ENCODE measurements at places on chromosomes 12 and 14.

GRCh38 chr14:63960926-63961567 is 108.2 kb downstream of the SYNE2 start:
- DNase-seq = no peak

DNA sequence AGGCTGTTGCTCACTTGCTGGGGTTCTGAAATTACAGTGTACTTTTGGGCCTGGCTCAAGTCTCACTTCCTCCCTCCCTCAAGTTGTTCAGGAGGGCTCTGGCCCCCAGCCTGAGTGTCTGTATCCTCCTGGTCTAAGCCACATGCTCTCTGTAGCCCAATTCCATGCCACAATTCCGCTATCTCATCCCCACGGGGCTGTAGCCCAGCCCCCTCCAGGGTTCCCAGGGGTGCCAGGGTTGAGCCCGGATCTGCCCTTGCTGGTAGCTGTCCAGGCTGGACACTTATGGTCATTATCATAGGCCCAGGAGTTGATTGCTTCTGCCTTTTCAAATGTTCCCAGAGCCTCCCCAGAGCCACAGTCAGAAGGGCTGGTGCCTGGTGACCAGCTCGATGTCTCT is 65.3 kb downstream of the PRIMA1 start:
- DNase-seq = no peak

DNA sequence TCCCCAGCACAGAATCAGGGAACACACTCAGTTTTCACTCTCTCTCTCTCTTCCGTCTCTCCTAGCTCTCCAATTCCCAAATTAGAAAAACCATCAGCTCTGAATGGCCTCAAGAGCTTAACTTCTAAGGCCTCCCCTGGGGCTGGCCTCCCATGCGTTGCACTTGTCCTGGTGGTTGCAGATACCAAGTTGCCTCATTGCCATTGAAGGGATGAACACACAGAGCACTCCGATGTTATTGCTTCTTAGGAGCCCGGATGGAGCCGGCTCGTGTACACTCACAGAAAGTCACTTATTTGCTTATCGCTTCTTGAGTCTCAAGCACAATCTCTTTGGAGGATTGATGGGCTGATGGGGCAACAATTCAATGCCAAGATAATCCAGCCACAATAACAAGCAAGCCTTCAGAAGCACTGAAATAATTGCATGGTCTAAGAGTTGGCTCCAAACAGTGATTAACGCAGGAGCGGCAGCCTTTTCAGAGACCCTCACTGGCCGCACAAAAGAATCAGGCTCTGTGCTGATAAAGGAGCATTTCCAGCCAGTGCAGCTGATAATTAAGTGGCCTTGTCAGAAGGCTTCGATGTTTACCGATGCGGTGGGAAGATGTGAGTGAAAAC is 175.8 kb upstream of the TMEM132C start:
- no peak for DNase-seq

DNA sequence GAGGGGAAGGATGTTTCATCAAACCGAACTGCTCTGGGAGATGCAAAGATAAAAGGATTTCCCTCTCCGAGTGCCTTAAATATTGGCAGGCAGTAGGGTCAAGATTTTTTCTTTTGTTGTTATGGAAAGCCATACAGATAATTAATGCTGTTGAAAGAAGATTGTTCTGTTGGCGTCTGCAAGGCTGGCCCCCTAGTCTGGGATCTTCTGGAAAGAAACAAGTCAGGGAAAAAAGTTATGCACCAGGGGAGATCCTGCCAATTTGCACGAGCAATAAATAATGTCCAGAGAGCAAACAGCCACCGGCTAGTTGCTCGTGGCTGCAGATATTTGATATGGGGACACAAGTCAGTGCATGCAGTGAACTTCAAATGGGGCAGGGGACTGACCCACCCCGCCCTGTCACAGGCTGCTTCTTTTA is 202.1 kb upstream of the MYL2 start:
- DNase-seq = no peak

Data from thyroid gland (tissue), 4 donors.